ENCODE measurements at places on chromosomes 7 and 10. TPM values are rescaled to one million over a fixed set of nuclear protein-coding genes. Genes with fewer than 3 reads are reported as not detected.

Gene PSAP
- total RNA-seq, result 579 TPM

Gene SAMD9
- 49.9 TPM for total RNA-seq

Gene RSPH10B
- total RNA-seq, result not detected

Gene C10orf53
- not detected for total RNA-seq

Gene TPST1
- 5.8 TPM for total RNA-seq

Gene WNT2
- total RNA-seq, result 0.24 TPM

Gene SLIT1
- 5.9 TPM for total RNA-seq

Gene SPDYE17
- total RNA-seq, result not detected

Gene PTN
- 20.6 TPM for total RNA-seq

Gene SRRM3
- total RNA-seq, result 0.05 TPM

Gene CYP3A4
- total RNA-seq, result 11.0 TPM

Gene NEUROD6
- total RNA-seq, result not detected
